CD14-positive monocyte (primary cell): ENCODE measurements at places on chromosomes 13 and 19. TPM values are rescaled to one million over a fixed set of nuclear protein-coding genes. Genes with fewer than 3 reads are reported as not detected.

- no peak for DNase-seq
These were observed 12.5 kb downstream of the ARID3A start for GRCh38 chr19:938233-938923.

DNA sequence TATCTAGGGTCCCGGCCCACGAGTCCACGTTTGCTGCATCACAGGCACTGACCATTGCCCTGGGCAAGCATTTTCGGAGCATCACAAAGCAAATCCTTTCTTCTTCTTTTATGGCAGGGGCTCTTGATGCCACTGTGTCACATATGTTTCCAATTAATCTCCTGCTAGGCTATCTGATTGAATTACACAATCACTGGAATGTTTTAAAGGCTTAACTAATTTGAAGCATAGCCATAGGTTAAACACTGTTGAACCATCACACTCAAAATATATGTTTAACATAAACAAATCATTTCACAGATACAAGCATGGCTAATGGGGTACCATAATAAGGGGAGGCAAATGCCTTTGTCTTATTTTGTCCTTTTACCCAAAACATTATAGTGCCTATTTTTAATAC lies 338.3 kb downstream of the POU4F1 start:
- no peak for DNase-seq

- DNase-seq: no peak
These were observed 35.4 kb downstream of the BRD4 start for GRCh38 chr19:15296841-15297415.

- no peak for DNase-seq
These were observed 24.2 kb downstream of the FXYD5 start for GRCh38 chr19:35178701-35179100.

Gene ZNF45
- polyA plus RNA-seq: 3.7 and 6.3 TPM in 2 replicates

Gene ZNF729
- polyA plus RNA-seq: not detected
